ENCODE measurements at places on chromosomes 6 and 20. TPM values are rescaled to one million over a fixed set of nuclear protein-coding genes. Genes with fewer than 3 reads are reported as not detected.

ANKRD6 gene
- total RNA-seq, result 21.1 TPM

PPP1R16B gene
- not detected for total RNA-seq

DEFB126 gene
- not detected for total RNA-seq

REM1 gene
- total RNA-seq, result 0.76 TPM

MYBL2 gene
- total RNA-seq, result 8.4 TPM

EFCAB8 gene
- 0.22 TPM for total RNA-seq

DEFB114 gene
- not detected for total RNA-seq

TOMM34 gene
- total RNA-seq, result 15.3 TPM

RBM24 gene
- total RNA-seq, result 0.39 TPM

NRSN1 gene
- not detected for total RNA-seq

TCF19 gene
- total RNA-seq, result 8.5 TPM

CFB gene
- 34.6 TPM for total RNA-seq

SLC25A27 gene
- total RNA-seq, result 18.9 TPM

CAPN11 gene
- total RNA-seq, result not detected

TREML2 gene
- not detected for total RNA-seq

SMPDL3A gene
- 15.1 TPM for total RNA-seq

MRPL2 gene
- total RNA-seq, result 16.2 TPM

LY86 gene
- total RNA-seq, result not detected

MYLIP gene
- 7.3 TPM for total RNA-seq

All from articular chondrocyte of knee joint (primary cell).